ENCODE measurements at places on chromosomes 11 and 22.

DNA sequence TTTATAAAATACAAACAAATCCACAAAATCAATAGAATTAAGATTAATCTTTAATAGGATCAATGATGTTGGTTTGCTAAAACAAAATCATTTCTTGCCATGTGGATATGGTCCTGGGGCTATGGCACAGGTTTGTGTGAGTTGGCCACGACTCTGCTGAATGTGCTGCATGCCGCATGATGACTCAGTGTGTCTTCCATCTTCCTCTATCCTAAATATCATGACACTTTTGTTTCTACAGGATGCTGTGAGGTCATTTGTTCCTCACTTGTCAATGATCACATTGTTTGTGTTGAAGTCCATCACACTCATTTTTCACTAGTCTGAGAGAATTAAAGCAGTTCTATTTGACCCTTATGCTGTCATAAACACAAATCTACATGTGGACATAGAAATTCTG is 167.2 kb upstream of the ZBED5 start:
- no peak for DNase-seq

- no peak for DNase-seq
Measured at GRCh38 chr11:66017321-66017720, 5.5 kb downstream of the CST6 start.

DNA sequence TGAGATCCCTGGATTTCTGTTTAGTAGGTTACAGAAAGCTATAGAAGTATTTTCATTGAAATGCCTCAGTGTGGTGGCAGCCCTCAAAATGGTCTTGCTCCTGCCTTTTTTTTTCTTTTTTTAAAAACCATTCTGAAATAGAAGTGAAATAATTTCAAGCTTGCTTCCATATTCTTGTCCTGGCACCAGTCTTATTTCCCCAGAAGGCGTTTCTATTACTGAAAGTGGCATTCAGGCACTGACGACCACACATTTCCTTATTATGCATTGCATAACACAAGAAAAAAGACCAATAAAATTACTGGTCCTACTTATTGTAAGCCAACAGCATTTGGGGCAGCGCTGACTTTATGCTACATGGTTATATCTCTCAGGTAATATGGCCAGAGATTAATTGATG is 24.5 kb upstream of the LRRC4C start:
- DNase-seq = no peak

DNA sequence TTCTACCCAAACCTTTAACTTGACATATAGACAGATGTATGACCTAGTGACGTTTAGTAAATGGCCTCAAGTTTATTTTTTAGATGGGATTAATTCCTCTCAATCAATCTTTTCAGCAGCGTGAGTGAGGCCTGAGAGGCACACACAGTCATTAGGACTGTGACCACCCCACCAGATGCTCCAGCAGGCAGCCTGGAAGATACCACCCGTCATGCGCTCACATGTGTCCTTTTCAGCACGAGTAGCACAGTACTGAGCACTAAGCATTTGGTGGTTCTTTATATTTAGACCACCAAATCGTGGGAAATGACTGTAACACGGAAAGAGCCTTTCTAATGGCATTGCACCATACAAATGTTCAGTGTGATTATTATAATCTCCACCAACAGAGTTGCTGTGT is 354.6 kb upstream of the DDI1 start:
- DNase-seq = no peak
